ENCODE measurements at places on chromosomes 1 and 21.
A peak's percentile ranks its signal among the peaks of the same experiment; 100 is the strongest.

- DNase-seq, result no peak
Measured at GRCh38 chr1:175388285-175388684, 195.7 kb upstream of the KIAA0040 start.

GRCh38 chr21:26888931-26889330, 43.7 kb upstream of the ADAMTS1 start:
- DNase-seq, result no peak

DNA sequence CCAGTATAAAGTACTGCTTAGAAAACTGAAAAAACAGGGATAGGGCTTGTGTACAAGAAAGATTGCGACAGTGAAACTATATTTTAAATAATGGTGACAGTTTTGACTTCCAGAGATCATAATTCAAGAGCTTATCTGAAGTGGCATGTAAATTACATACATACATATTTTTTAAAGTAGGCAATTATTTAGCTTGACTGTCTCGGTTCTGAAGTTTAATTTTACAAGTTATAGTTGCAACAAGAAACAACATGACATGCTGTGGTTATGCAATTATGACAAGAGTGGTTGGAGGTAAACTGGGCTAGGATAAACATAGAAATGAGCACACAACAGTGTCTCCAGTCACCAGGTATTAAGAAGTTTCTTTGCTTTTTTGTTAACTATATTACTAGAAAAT, 4.1 kb downstream of the C1orf21 start:
- DNase-seq, result no peak

- DNase-seq, result no peak
Measured at GRCh38 chr1:209406595-209406994, 176.9 kb upstream of the CAMK1G start.

DNA sequence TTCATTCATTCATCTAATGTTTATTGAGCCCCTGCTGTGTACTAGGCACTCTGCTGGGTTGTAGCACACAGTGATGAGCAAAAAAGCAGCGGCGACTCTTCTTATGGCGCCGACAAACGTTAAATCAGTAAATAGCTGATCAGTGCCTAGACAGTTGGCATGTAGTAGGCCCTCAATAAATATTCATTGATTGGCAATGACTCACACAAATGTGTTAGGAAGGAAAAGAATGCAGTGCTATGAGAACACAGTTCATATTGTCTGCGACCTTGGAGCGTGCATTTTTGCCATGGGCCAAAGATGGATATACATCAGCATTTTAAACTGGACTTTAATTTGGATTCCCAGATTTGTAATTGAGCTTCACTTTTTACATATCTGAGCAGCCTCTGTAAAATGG, 52.0 kb downstream of the PRDM2 start:
- DNase-seq, result no peak

DNA sequence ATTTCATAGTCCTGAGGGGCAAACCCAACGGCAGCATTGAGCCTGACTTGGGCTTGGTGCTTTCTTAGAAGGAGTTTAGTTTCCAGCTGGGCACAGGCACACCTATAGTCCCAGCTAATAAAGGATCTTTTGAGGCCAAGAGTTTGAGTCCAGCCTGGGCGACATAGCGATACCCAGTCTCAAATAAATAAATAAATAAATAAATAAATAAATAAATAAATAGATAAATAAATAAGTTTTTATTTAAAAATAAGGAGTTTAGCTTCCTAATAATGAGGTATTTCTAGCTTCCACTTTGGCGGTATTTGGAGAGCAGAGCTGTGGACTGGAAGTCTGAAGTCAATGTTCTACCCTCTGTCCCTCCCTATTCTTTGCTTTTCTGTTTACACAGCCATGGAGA, 186.6 kb downstream of the URB2 start:
- DNase-seq, result no peak

GRCh38 chr21:27681038-27681437, 714.1 kb upstream of the ADAMTS5 start:
- no peak for DNase-seq

- DNase-seq, result no peak
Measured at GRCh38 chr1:89761901-89762300, 58.9 kb upstream of the LRRC8D start.

DNA sequence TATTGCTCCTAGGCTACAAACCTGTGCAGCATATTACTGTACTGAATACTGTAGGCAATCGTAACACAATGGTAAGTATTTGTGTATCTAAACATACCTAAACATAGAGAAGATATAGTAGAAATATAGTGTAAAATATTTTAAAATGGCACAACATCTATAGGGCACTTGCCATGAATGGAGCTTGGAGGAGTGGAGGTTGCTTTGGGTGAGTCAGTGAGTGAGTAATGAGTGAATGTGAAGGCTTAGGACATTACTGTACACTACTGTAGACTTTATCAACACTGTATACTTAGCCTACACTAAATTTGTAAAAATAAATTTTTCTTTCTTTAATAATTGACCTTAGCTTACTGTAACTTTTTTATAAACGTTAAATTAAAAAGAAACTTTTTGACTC, 7.9 kb downstream of the LEFTY2 start:
- no peak for DNase-seq

DNA sequence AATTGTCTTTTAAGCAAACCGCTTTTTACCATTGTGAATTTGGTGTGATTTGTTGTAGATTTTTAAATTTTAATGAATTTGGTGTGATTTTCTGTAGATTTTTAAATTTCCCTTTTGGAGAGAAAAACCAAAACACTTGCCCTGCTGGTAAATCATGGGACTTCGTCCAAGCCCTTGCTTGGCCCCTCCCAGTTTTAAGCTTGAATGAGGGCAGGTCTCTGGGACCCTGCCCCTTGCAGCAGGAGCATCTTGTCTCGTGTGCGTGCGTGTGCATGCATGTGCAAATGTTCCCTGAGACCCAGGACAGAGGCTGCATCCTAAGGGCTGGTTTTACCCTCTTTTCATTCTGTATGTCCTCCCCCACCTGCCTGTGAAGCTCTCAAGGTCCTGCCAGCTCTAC, 248.6 kb downstream of the GREM2 start:
- DNase-seq, result no peak

- no peak for DNase-seq
Measured at GRCh38 chr21:37462087-37462861, 95.7 kb downstream of the DYRK1A start.

- no peak for DNase-seq
Measured at GRCh38 chr1:150628766-150629114, 672 bp downstream of the ENSA start.

DNA sequence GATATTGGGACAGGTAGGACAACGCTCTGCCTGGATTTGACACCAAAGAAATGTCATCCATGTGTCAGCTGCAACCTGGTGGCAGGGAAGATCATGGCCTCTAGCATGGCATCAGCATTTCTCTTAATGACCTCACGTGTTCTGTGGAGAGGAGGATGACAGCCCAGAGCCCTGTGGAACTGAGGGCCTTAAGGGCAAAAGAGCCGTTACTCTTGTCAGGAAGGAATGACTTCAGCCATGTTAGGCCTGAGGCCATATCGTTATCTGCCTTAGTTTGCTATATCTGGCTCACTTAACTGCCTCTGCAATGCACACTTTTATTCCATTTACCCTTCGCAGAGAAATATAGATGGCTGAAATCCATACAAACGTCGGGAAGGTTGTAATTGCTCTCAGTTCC, 83.2 kb upstream of the PBX1 start:
- DNase-seq, result no peak

DNA sequence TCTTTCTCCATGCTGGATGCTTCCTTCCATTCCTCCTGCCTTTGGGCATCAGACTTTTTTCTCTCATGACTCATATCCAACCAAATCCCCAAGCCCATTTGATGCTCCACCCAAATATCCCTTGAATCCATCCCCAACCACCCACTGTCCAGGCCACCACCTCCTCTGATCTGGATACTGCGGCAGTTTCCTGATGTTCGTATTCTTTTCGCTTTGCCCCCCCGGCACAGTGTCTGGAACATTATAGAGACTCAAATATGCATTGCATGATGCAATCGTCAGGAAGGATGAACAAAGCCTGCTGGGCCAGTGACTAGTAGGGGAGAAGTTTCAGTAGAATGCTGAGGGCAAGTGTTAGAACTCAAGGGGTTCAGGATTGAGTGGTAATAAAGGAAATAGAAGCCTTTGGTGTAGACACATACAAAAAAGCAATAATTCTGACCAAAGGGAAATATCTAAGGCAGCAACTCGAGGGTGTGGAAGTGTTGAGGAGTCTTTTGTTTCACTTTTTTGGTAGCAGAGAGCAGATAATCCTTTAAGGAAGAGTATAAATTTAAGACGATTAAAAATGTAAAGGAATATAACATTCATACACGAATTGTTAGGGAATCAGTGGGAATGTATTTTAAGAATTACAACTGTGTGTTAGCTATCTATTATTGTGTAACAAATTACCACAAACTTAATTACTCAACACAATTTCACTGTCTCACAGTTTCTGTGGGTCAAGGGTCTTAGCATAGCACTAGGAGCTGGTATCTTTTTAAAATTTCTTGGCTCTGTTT, 7.5 kb downstream of the S100A11 start:
- no peak for DNase-seq

DNA sequence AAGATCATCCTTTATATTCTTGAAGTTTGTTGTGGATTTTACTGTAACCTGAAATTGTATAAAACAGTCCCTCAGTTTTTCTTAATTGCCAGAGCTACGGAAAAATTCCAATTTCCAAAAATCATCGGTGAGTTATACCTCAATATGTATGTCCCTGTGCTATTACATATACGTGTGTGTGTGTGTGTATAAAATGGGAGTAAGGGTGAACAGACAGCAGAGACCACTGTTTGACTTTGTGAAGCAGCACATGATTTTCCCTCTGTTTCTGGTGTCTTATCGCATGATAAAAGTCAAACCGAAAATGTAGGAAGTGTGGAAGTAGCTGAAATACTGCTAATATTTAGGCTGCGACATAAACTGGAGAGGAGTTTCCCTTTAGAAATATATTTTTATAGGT, 1.2 kb downstream of the OR2T1 start:
- no peak for DNase-seq

GRCh38 chr1:3453891-3454810, at the start of gene ARHGEF16:
TSS of gene ARHGEF16 (plus strand) at chr1:3454665. CDS start at chr1:3463085, 8,420 bp downstream.
- DNase-seq, result peak; percentile 17

- no peak for DNase-seq
Measured at GRCh38 chr1:35894656-35895055, 11.6 kb downstream of the AGO1 start.

DNA sequence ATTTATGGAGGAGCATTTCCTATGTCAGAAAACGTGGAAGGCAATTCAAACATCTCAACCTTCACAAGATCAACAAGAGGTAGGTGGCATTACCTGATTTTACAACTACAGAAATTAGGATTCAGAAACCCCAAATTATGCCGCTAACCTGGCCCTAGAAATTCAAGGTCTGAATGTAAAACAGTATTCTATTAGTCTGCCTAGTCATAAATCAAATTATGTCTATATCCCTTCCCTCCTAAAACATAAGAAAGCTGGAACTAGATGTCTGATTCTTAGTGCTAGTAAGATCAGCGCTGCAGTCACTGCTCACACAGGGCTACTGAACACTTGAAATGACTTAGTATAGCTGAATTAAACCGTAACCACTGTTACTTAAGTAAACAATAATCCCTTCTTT, 1.4 kb downstream of the TOMM20 start:
- DNase-seq, result no peak

GRCh38 chr1:90132306-90132705, 137.4 kb downstream of the ZNF326 start:
- no peak for DNase-seq

- DNase-seq, result no peak
Measured at GRCh38 chr1:43995984-43996732, 4.8 kb downstream of the CCDC24 start.

GRCh38 chr1:182091083-182091482, 29.6 kb upstream of the ZNF648 start:
- no peak for DNase-seq

DNA sequence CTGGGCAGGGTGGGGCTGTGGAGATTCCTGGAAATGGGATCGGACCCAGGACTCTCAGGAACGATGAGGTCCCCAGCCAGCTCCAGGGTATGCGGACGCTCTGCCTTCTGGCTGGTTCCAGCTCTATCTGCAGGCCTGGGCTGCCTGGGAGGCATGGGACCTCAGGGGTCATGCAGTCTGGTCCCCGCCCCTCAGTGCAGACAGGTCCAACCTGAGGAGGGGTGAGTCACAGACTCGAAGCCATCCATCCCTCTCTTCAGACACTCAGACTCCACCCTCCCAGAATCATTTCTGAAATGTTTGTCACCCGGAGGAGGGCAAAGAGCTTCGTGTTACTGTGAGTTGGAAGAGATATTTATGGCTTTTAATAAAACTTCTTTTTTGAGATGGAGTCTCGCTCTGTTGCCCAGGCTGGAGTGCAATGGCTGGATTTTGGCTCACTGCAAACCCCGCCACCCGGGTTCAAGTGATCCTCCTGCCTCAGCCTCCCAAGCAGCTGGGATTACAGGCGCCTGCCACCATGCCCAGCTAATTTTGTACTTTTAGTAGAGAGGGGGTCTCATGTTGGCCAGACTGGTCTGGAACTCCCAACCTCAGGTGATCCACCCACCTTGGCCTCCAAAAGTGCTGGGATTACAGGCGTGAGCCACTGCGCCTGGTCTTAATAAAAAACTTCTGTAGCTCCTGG, 5.9 kb upstream of the MYOM3 start:
- no peak for DNase-seq

DNA sequence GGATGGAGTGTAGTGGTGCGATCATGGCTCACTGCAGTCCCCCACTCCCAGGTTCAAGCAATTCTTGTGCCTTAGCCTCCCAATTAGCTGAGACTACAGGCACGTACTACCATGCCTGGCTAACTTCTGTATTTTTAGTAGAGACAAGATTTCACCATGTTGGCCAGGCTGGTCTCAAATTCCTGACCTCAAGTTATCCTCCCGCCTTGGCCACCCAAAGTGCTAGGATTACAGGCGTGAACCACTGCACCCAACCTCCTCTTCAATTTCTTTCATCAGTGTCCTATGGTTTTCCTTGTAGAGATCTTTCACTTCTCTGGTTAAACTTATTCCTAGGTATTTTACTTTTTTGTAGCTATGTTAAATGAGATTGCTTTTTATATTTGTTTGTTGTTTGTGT, 10.7 kb upstream of the MAST2 start:
- DNase-seq, result no peak

DNA sequence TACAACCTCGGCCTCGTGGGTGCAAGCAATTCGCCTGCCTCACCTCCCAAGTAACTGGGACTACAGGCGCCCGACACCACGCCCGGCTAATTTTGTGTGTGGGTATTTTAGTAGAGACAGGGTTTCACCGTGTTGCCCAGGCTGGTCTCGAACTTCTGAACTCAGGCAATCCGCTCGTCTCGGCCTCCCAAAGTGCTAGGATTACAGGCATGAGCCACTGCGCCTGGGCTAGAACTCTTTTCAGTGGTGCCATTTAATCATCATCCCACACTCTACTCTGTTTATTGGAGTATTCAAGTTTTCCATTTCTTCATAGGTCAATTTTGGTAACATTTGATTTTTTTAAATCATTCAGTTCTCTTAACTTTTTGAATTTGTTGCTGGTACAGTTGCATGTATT, 101.3 kb downstream of the DHRS3 start:
- no peak for DNase-seq

DNA sequence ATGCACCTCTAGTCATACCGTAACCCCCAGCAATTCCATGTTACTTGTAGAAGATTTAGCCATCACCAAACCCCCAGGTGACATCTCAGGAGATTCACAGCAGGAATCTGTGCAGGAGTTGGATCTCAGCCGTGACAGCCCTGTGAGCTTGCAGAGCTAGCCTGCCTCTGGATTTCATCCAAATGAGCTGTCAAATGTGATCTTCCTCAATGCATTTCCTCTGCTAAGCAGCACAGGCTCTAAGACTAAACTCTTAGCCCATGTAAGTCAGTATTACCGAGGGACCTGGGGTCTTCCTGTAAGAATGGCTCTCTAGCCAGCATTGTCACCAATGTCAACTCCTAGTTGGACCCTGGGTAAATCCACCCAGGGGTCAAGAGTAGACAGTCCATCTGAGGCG, 41.7 kb downstream of the UMODL1 start:
- no peak for DNase-seq

All from CD4-positive, alpha-beta T cell treated with Interleukin-6 at 100 ng/mL for 8 hours (primary cell).